ENCODE measurements at places on chromosomes 7 and 10.

- DNase-seq = no peak
Measured at GRCh38 chr7:124034754-124035100, 1.9 kb upstream of the TMEM229A start.

DNA sequence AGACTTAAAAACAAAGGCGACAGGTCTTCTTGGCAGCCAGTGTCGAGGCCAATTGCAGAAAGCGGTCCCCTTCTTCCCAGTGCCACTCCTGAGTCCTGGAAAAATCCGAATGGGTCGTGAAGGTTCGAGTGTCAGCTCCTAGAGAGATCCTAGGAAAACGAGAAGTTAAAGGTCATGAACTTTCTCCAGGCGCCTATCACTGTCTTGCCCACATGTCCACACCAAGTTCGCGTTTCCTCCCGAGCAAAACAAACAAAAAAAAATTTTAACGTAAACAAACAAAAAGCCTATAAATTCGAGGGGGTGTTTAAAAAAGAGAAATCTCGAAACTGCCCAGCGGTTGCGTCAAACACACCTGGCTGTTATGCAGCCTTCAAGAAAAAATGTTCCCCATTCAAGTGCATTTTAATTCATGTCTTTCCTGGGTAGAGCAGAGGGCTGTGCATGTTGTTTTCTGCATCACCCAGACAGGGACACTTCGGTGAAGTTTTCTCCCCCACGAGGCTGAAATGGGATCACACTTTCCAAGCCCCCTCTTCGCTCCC is 1.5 kb downstream of the ARHGAP21 start:
- no peak for DNase-seq

DNA sequence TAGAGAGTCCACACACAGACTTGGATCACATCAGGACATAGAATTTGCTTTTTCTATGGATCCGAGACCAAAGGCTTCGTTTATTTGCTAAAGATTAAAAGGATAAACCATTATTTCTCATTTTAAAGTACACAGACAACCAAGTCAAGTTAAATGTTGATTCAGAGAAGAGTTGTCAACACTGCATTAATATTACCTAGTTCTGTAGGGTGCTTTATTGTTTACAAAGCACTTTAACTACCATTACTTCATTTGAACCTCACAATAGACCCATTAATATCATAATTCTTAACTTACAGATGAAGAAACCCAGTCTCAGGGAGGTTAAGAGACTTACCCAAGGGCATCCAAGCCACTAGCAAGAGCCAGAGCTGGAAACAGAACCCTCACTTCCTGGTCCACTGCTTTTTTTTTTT is 43.2 kb upstream of the GSAP start:
- DNase-seq = no peak

- DNase-seq = no peak
Measured at GRCh38 chr10:103766751-103767505, 88.4 kb downstream of the SH3PXD2A start.

GRCh38 chr7:151902311-151902710 is 25.4 kb upstream of the PRKAG2 start:
- no peak for DNase-seq

DNA sequence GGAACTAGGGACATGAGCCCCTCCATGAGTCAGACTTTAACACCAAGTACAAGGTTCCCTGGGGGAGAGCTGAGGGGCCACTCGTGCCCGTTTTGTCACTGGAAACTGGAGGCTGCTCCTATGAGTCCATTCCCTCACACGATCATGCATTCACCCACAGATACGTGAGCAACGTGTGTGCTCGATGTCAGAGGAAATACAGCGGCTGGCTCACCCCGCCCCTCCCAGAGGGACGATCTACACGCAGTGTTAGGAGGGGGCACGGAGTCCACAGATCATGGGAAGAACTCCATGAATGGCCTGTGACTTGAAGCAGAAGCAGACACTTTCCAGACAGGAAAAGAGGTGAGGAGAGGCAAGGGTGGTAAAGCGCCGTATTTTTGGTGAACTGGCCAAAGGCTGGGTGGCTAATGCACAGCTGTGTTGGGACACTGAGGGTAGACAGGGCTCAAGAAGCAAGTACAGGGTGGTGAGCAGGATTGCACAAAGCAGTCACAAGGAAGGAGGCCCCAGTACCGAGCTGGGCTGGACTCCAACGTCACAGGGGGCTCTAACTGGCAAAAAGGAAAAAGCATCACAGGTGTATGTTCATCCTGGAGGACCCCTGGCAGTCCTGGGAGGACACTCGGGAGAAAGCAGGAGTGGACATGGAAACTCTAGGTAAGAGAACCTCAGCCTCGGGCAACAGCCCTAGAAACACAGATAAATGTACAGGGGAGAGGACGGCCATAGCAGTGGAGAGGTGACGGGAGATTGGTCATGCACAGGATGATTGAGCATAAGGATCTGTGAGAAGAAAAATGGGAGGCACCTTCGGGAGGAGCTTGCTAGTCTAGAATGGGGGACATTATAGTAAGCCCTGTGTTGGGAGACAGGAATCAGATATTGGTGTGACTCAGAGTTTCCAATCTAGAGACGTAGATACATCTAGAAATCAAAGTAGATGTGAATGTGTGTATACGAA is 41.2 kb downstream of the TNS3 start:
- DNase-seq = peak; percentile 73

GRCh38 chr7:75722373-75722772 is 16.4 kb downstream of the HIP1 start:
- no peak for DNase-seq

DNA sequence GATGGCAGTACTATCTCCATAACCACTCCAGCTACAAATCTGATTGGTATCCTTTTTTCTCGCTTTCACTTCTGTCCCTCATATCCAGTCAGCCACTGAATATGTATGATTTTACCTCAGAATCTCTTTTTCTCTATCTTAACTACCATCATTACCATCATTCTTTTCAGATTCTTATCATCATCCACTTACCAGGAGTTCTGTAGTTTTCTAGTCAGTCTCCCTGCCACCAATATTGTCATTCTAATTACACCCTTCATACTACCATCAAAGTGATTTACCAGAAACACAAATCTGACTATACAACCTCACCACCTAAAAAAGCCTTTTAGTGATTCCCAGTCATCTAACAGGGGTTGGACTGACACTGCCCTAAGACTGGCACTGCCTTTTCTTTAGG is 64.9 kb upstream of the TMEM140 start:
- no peak for DNase-seq

Measured in fibroblast of skin of right biceps (primary cell).